Prostate gland (tissue), 2 donors: ENCODE measurements at places on chromosomes 3 and 15.

DNA sequence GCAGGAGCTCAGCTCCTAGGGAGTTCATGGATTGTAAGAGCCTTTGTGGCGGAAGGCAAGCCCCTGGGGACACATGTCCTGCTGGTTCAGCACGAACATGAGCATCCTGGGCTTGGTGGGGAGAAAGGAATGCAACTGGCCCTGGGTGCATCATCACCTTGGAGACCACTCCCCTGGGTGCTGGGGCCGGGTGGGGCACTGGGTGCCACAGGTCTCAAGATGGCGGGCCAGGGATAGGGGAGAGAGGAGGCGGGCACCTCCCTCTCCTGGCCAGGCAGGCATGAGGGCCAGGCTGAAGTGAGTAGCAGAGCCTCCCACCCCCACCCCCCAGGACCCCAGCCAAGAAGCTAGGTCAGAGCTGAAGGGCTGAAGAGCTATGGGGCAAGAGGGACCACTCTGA lies 768 bp downstream of the PCBP4 start:
- DNase-seq = no peak

- no peak for DNase-seq
Measured at GRCh38 chr3:185582871-185583270, 3.2 kb upstream of the SENP2 start.

- no peak for DNase-seq
Measured at GRCh38 chr3:35528728-35529127, 110.6 kb upstream of the ARPP21 start.

GRCh38 chr15:84098604-84099003 lies 137.0 kb upstream of the GOLGA6L4 start:
- DNase-seq = no peak
